Kidney capillary endothelial cell (primary cell): ENCODE measurements at places on chromosomes 1 and 21.
A peak's percentile ranks its signal among the peaks of the same experiment; 100 is the strongest.

DNA sequence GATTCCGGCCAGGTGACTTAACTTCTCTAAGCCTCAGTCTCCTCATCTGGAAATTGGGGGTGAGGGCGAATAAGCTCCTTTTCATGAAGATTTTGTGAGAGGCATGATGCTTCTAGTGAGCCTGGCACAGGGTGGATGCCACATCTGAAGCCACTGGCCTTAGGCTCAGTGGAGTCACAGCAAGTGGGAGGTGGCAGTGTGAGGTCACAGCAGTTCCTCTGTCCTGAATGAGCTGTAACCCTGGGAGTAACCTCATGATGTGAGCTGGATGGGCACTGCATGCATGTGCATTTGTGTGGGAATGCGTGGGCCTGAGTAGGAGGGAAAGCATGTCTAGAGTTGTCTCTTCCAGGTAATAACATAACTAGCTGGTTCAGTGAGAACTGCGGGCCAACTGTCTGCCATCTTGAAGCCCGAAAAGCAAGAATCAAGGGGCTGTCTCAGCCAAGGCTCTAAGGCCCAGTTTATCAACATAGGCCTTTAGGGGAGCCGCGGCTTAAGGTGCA, 27.0 kb upstream of the HTR1D start:
- no peak for DNase-seq

DNA sequence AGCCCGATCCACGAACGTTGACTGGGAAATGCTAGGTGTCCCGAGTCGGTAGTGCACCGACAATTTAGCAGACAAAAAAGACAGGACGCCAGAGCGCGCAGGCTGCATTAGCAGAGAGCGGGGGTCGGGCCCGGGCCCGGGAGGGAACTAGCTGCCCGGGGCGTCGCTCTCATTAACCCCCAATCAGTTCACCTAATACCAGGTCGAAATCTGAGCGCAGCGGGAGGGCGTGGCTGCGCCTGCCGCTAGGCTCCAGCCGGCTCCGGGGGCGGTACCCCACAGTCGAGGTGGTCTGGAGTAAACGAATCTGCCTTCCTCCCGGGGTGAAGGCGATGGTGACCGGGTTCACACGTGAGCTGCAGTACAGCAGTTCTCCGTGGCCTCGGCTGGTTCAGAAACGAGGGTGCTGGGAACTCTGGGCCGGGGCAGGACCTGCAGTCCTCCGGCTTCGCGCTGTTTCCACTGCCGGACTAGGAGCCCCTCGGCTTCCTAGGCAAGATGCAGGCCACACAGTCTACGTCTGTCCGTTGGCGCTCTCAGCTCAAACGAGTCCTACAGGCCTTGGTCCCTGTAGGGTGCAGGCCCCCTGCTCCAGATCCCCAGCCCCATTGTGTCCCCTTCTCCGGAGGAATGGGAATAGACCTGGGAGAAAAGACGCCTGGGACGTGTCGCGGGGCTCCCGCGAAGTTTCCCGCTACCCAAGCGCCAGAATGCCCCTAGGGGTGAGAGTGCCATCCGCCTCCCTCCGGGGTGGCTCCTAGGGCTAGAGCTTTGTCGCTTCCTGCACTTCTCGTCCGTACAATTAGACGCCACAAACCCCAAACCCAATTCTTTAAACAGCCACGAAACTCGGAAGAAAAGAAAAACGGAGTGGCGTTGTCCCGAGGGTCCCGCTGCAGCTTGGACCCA, 2.0 kb downstream of the GFI1 start:
- no peak for DNase-seq

- DNase-seq: no peak
Measured at GRCh38 chr1:117535821-117536220, 70.0 kb upstream of the TENT5C start.

GRCh38 chr21:28687586-28687985, 305.1 kb downstream of the LTN1 start:
- DNase-seq: no peak

DNA sequence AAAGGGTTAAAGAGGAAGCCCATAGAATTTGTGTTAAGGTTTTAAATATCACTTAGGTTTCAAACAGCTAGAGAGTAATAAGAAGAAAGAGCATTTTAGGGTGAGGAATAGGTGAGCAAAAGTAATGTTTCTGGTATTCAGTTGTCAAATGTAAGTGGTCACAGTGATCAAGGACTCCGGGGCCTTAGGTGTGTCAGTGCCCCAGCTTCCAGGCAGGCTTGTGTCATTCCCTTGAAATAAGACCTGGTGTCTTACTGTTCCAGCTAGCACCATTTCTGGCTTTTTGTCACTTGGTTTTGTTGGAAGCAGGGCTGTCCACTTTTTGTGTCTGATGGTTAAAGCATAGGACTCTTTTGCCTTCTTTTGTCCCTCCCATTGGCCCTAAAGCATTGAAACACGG, 69.6 kb downstream of the DYRK1A start:
- no peak for DNase-seq

DNA sequence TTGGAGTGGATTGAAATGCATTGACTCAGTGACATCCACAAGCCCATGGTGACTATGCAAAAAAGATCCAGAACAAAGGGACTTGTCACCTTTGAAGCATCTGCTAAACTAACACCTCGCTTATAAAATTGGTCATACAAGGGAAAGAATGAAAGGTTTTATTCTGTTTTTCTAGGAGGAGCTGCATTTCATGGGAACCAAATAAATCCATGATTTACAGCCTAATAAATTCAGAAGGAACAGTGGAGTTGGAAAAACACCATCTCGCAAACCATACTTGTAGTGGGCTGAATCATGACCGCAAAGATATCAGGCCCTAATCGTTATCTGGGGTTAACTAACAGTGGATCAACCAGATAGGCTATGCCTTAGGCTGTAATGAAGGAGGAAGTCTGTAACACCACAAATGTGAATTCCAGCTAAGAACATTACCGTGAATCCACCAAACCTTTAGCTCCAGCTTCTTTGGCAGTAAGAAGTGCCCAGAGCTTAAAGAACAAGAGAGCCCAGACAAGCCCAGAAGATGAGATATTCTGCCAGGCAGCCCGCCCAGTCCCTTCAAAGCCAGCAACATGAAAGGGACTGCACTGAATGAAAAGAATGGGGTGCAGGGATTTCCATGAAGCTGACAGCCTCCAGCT, 27.4 kb downstream of the RSPH1 start:
- DNase-seq: no peak

DNA sequence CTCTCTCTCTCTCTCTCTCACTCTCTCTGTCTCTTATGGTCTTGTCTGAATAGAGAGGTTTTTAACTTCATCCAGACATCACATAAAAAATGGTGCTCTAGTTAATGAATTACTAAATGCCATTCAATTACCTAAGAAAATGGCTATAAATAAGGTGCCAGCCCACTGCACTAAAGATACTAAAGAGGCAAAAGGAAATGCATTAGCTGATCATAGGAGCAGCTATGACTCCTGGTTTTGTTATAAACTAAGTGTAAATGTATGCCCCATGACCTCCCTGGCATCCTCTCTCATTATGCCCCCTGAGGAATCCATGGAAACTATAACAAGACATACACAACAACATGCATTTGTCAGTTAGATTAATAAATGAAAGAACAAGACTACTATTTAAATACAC, 57.5 kb upstream of the PDC start:
- no peak for DNase-seq

DNA sequence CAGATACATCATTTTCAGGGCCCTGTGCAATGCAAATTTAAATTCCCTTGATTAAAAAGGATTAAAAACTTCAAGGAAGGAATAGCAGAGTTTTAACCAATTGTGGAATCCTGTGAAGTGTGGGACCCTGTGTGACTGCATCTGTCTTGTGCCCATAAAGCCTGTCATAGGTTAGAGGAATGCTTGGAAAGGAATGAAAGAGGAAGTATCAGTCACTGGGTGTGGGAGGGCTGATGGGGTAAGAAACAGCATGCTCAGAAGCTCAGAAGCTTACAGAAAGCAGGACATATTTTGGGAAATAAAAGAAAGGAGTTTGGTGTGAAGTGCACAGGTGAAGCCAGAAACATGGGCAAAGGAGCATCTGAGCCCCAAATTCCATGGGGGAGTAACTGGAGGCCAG, 150.8 kb upstream of the ETV3 start:
- DNase-seq: no peak

GRCh38 chr1:55164906-55165305, 50.3 kb downstream of the USP24 start:
- no peak for DNase-seq

- peak; percentile 86 for DNase-seq
Measured at GRCh38 chr21:36419996-36420395, 34.8 kb downstream of the CHAF1B start.

GRCh38 chr1:116568662-116569380, 2.0 kb downstream of the CD58 start:
- no peak for DNase-seq

DNA sequence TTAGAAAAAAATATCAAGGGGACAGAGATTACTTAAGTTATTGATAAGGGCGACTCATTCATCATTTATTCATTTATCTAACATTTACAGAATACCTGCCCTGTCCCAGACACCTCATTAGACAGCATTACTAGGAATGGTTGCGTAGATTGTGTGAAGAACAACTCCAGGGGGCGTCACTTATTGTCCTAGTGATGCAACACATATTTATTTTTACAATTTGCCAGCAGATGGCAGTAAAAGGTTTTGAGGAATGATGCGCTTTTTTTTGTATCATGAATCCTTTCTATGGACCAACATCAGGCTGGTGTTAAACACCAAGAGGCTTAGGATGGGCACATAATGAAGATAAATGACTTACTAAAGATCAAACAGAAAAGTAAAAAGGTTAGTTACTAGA, 5.5 kb downstream of the NCAM2 start:
- peak; percentile 16 for DNase-seq

DNA sequence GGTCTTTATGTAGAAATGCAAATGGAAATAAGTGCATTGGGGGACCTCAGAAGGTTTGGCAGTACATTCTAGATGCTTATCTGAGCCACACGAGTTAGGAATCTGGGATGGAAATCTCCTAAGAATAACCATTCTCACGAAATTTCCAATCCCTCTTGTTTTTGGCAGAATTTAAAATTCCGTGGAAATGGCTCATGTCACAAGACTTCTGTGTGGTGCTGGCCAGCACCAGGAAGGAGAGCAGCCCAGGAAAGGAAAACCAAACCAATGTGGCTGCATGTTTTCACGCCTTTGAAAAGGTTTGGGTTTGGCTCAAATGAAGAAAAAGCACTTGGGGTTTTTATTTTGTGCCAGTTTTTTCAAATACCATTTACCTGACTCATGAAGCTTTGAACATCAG, 80.1 kb upstream of the KCNK2 start:
- no peak for DNase-seq

GRCh38 chr21:15415541-15416261, 314.1 kb upstream of the USP25 start:
- DNase-seq: no peak

- DNase-seq: no peak
Measured at GRCh38 chr21:45811136-45811535, 167.6 kb downstream of the PCBP3 start.

DNA sequence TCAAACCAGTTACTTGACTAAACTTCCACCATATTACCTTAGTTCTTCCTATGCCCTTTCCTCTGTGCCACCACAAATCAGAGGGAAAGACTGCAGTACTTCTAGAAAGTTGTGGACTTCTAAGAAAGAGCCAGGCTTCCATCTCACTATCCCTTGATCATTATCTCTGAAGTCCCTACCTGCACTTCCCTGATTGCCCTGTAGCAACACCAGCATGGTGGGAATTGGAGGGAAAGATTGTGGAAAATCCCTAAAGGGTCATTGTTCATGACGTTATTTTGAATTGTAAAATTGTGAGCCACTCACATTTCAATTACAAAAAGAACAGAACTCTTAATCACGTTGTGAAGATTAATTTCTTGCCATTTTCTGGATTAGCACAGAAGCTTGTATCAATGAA, 23.4 kb upstream of the KIAA1614 start:
- DNase-seq: no peak

DNA sequence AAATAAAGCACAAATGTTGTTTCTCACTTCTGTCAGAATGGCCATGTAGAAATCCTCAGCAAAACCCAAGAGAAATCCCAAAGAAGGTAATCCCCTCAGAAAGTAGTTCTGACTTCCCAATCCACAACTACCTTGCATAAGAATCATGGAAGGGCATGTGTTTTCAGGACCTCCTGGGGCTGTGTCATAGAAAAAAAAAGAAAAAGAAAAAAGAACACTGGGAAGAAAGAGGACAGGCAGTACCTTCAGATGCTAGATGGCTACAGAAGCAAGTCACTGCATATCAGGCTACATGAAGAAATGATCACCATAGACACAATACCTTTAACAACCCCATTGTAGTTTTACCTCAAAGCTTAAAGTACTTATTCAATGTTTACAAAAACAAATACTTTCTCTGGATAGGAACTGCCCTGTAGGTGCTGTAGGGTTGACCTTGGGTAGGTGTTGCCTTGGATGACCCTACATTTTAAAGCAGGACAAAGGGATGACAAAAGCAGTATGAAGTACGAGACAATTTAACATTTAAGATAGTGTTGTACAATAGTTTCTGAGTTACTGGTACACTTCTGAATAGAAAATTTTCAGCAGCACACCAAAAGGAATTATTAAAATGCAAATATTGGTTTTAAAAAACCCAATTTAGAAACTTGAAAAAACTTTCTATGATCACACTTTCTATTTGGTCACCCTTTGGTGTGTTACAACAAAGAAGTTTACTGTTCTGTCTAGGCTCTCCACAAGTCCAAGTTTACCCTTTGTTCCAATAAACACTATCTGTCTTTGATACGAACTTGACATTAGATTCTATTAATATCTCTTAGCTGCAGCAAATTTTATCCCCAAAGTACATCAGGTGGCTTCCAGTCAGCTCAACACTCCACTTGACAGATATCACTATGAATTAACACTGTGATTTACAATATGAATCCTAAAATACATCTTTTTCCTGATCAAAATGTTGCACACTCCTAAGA, 5.0 kb downstream of the TRIT1 start:
- DNase-seq: no peak

GRCh38 chr1:206797534-206798383, 25.5 kb upstream of the IL10 start:
- DNase-seq: no peak

GRCh38 chr1:183003203-183003602, 20.0 kb upstream of the LAMC1 start:
- peak; percentile 60 for DNase-seq

DNA sequence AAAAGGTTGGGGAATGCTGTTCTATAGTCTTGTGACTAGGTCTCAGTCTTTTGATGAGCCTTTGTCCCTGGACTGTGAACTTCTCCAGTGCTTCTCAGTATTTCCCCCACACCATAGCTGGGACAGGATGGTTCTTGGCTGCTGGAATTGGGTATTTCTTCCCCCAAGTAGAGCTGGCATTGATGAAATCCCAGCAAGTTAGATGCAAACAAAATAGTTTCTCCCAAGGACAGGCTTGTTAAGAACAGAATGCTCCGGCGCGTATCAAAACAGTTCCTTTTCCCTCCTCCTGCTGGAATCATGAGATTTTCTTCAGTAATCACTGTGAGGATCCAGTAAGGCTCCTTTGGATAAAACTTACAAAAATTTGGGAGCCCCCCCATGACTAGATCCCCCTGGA, 162.6 kb downstream of the PIK3R3 start:
- DNase-seq: no peak

GRCh38 chr1:111789142-111789541, 33.4 kb downstream of the DDX20 start:
- DNase-seq: no peak

- no peak for DNase-seq
Measured at GRCh38 chr1:34744851-34745250, 10.0 kb upstream of the GJB5 start.

GRCh38 chr1:215932558-215932957, 365.5 kb downstream of the KCTD3 start:
- DNase-seq: no peak
